ENCODE measurements at places on chromosomes 5 and 9.

GRCh38 chr5:148915224-148915817 is 88.9 kb downstream of the ADRB2 start:
- no peak for DNase-seq

DNA sequence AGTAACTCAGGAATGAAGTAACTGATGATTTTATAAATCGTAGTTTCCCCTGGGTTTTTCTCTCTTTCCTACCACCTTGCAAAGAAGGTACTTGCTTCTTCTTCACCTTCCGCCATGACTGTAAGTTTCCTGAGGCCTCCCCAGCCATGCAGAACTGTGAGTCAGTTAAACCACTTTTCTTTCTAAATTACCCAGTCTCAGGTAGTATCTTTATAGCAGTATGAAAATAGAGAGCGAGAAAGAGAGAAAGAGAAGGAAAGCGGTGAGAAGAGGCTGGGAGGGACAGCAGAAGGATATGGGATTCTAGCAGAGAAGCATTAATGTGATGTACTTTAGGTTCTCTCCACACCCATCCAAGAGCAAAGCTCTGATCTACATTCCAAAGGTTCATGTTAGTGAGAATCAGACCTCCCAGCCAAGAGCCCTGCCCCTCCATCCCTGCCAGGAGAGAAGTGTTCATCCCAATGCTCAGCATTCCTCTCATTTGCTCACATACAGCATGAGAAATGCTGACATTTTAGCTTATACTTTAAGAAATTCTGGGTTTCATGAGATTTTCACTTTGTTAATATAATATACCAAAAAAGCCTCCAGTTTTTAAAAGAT is 185.0 kb upstream of the PTGER4 start:
- DNase-seq = no peak

- DNase-seq = no peak
Observed at GRCh38 chr9:34995670-34996060, 6.1 kb downstream of the DNAJB5 start.

DNA sequence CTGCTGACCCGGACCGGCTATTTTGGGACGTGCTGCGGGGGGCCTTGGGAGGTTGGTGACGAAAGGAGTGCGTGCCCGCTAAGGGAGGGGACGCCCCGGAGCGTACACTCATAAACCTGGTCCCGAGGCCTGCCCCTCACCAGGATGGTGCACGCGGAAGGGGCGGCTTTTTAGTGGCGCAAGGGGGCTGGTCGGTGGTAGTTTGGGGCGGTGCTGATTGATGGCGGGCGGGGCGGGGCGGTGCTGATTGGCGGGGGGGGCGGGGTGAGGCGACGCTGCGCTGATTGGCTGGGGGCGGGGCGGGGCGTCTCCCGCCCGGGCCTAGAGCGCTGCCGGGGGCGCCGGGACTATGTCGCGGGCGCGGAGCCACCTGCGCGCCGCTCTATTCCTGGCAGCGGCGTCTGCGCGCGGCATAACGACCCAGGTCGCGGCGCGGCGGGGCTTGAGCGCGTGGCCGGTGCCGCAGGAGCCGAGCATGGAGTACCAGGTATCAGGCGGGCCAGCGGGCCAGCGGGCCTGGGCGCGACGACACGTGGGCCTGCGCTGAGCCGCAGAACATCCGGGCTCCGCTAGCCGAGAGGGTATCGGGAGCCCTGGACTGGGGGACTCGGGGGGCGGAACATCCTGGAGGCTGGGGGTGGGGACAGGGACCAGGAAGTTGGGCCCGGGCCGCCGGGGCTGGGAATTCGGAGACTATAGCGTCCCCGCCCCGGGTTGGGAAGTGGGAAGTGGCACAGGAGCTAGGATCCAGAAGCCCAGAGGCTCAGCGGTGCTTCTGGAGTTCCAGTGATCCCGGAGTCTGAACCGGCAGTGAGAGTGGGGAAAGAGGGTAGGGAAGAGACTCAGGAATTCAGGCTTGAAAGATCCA is at the start of gene FPGS:
TSS of gene FPGS (plus strand) at position 307 of the 868 bp plus-strand sequence. CDS start at position 350, 43 bp downstream.
- peak; percentile 94 for DNase-seq

DNA sequence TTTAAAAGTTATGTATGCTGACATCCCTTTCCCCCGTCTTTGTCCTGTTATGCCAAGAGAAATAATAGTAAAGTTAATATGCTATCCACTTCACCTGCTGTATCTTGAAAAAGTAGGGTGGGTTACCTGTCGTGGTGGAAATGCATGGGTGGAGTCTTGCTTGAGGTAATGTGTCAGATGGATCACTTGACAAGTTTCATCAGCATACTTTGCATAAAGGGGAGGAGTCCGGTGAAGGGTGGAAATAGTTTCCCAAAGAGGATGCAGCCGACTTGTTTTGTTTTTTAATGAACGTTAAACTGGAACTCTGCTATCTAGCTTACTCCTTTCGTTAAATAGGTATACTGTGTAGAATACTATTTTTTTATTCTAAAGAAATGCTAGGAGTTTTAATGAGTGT is 9.0 kb upstream of the DMRT3 start:
- no peak for DNase-seq

DNA sequence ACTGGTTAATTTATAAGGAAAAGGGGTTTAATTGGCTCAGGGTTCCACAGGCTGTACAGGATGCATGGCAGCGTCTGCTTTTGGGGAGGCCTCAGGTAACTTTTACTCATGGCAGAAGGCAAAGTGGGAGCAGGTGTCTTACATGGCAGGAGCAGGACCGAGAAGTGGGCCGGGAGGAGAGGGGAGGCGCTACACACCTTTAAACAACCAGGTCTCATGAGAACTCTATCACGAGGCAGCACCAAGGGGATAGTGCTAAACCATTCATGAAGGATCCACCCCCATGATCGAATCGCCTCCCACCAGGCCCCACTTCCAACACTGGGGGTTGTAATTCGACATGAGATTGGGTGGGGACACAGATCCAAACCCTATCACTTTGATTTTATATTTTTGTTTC is 21.7 kb downstream of the TMEM171 start:
- DNase-seq = no peak

GRCh38 chr5:173846929-173847501 is 41.1 kb upstream of the CPEB4 start:
- DNase-seq = no peak

- no peak for DNase-seq
Observed at GRCh38 chr9:34887841-34888240, 70.2 kb upstream of the PHF24 start.

- peak; percentile 79 for DNase-seq
Observed at GRCh38 chr5:158456756-158457155, 597.8 kb upstream of the CLINT1 start.

DNA sequence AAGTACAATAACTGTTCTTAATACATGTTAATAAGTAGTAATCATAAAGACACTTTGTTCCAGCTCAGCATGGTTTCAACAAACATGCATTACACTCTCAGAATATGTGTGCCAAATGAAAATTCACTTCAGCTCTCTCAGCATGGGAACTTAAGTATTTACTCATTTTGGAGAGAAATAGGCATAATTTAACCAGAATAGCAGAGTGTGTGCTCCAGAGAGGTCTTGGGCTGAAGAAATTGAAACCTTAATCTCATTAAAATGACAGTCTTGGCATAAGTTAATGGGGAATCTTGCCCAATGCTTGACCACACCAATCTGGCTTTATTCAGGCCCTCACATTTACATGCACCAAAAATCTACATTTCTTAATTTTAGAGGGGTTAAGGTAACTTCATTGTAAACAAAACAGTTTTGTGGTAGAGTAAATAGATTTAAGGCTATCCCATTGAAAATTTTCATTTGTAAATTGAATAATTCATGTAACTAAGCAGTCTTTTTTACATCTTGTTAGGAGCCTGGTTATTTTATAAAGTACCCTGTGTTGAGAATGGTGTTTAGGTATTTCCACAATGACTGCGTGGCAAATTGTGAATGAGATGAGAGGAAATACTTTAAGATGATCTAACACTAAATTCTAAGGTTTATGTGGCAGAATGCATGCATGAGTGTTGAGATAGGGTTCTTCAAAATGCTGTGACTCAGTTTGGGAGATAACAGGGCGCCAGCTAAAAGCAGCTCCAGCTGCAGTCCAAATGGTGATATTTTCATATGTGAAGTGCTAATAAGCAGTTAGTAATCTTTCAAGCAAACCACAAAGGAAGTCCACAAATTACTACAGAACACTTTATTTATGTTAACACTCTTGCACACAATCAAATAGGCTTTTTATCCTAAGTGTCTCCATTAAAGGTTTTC is 11.3 kb upstream of the LOX start:
- no peak for DNase-seq

DNA sequence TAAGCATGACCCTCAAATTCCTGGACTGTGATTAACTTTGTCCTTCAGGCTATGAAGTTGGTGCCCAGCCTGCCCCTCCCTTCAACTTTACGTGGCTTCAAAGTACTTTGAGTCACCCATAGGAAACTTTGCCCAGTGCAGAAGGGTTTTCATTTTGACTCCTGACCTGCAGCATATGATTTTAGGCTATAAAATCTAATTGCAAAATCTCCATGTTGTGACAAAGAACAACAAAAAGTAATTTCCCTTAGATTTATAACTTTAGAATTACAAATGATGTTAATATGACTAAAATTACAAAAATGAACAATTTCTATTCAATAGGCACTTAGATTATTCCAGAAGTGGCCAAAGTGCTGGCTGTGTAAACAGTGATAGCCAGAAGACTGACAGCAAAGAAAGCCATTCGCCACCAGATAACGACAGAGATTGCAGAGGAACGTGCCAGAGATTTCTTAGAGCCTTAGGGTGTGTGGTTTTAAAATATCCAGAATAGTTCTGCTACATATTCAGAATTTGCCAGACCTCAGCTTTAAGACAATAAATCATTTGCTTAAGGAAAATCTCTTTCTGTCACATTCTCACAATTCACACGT is 197.4 kb downstream of the SEMA5A start:
- no peak for DNase-seq

DNA sequence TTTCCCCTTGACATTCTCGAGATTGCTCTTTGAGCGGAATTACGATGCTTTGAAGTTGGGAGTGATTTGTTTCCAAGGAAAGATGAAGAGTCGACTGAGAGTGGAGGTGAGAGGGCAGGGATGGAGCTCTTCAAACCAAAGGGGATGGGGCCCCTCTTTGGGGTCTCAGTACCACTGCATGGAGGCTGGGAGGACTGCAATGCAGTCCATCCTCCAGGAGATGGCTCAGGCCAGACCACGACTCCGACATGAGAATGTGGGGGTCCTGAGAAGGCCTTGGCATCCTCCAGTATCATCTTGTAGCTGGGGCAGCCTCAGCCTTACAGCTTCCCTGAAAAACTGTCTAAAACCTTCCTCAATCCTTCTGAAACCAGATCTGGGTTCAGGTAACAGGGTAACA is 51.1 kb upstream of the CDKN2AIPNL start:
- DNase-seq = peak; percentile 33

DNA sequence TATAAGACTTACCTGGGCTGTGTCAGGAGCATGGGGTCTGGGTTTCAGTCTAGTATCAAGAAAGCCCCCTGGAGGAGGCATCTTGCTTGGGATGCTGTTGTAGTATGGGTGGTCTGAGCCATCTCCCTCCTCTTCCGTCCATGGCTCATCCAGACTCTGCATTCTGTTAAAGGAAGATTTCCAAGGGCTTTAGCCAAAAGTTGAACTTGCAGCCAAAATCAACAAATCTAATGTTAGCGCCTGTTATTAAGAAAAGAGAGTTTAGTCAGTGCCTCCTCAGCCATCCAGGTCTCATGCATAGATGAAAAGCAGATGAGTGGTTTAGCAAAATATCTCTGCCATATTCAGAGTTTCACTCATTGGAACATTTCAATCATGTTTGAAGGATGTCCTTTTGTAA is 55.6 kb downstream of the S1PR3 start:
- no peak for DNase-seq

DNA sequence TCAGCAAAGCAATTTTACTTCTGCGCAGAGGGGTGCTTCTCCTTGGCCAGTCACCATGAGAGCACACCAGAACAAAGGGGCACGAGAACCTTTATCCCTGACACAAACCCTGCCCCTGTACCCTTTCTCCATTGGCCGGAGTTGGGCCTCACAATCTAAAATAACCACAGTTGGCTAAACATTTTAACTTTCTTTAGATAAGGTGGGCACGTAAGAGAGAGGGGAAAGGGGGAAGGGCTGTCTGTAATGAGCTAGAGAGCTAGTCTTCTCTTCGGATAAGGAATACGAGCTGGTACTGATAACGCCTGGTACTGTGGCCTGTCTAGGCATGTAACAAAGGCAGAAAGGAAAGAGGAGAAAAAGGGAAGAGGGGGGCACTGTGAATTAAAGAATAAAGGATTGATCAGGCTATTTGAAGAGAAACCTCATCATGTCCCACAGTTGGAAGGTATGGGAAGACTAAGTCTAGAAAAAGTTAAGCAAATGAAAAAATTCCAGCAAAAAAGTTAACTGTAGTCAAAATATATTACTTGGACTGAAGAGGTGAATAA is 1.8 kb upstream of the IARS1 start:
- no peak for DNase-seq

DNA sequence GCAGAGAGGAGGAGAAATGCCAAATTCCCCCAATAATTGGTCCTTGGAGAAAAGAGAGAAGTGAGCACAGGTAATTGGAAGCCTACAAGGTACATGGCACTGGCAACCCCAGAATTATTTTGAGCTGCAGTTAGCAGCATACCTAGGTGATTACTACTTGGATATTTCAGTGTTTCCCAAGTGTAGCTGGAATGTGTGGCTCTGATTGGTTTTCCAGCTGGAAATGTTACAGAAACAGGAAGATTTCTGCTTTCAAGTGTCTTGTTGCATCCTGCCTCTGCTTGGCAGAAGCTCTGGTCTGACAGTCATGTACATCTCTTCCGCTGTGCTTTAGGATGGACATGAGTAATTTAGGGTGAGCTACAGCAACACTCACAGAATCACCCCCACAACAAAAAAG is 262.1 kb downstream of the ENC1 start:
- peak; percentile 72 for DNase-seq

DNA sequence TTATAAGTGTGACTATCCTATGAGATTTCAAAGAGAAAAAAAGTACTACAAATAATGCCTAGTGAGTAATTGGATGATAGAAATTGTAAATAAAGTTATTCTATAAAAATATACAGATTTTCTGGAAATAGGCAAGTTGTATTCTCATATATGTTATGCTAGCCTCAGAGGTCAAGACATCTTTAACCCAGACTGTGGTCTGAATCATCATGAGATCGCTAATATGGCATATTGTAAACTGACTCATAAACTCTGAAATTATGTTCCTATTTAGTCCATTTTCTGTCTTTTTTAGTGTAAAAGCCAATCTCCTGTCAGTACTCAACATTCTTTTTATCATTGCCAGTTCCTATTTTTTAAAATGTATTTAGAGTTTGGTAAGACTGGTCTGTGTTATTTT is 14.2 kb downstream of the LOX start:
- no peak for DNase-seq

- peak; percentile 99 for DNase-seq
Observed at GRCh38 chr5:90558344-90559192, at the start of gene ADGRV1. Gene ADGRV1, plus strand, starts transcription at chr5:90558797. Its CDS starts 99 bp downstream, at chr5:90558896.

- DNase-seq = peak; percentile 65
Observed at GRCh38 chr9:37390759-37391158, 31.7 kb upstream of the GRHPR start.

Measured in islet precursor cell (in vitro differentiated cells).